ENCODE measurements at places on chromosomes 7 and 10.
A peak's percentile ranks its signal among the peaks of the same experiment; 100 is the strongest.

DNA sequence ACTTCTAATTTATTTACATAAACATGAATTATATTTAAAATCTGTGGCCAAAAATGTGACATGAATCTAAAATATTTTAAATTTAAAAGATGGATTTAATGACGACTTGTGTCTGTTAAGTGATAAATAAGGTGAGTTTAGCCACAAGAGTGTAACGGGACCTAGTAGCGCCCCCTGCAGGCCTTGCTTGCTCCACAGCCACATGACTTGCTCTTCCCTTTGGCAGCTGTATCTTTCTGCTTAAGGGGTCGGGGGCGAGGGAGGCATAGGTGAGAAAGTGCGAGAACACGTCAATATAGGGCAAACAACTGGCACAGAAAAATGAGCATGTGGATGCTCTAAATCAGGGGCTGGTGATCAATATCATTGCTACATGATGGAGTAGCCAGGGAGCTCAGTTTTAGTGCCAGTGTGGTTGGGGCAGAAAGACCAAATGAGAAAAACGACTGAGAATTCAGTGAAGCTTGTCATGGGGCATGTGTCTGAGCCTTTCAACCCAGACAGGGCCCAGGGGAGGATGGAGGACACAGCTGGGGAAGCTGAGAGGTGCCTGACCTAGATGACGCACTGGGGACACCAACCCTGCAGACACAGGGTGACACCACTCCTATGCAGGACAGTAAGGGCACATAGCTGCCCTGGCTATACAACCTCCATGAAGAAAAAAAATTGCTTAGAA, 49.8 kb downstream of the PAXIP1 start:
- DNase-seq, result peak; percentile 59

DNA sequence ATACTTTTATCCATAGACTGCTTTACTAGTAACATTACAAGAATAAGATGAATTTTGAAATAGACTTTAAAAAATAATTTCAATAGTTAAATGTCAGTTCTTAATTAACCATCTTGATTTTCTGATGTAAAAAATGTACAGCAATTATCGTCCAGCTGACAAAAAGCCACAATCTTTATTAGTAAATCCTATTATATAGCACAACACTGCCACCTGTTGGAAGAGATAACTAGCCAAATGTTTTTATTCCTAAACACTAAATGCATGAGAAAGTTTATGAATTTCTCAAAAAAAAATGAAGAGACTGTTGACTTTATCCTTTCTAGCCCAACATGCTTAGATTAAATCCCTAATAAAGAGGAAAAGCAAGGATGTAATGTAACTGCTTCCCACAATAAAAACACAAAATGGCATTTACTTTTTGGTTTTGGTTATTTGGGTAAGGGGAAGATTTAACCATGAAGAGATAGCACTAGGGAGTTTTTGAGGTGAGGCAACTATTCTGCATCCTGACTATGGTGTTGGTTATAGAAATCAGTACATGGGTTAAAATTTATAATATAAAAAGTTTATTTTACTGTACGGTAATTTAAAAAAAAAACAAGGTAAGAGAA, 8.0 kb downstream of the COA1 start:
- peak; percentile 47 for DNase-seq

DNA sequence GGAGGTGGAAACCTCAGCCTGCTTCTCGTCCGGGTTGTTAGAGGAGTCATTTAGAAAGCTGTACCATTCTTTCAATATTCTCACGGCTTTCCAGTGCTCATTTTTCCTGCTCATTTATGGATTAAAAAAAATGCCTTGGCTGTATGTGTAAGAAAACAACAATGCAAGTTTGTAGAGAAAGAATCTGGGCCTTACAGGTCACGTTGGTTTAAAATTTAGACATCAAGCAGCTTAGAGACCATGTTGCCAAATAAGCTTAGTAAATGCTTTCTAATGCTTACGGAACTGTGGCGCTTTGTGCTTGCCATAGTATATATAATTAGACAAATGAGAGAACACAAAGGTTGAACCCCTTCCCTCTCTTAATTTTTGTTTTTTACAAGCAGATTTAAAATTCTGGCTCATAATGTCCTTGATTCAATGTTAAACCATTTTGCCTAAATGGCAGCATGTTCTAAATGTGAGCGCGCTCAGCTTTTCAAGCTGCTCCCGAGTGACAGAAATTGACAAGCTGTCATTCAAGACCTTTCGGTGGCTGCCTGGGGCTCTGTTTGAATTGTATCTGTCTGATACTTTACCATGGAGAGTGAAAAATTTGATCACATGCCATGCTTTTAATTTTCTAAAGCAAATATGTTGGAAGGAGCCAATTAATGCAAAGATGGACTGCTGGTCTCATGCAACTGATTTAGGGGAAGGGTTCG, 1.1 kb downstream of the ARMS2 start:
- DNase-seq, result no peak

DNA sequence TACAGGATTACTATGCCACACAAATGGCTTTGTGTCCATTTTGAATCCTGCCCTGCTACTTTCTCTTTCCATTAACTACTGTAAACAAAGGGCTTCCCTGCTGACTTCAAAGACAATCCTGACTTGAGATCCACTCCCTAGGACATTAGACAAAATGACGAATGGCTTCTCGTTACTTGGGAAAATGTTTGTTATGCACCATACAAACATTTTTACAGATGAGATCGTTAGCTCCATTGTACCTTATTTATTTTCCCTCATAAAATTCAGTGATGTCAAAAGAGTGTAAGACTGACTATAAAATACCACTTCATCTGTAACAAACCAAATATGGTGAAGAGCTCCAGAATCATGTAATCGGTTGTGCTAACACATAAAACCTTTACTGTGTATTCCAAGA, 121.8 kb downstream of the CD36 start:
- no peak for DNase-seq

GRCh38 chr7:115731796-115732471, 298.6 kb downstream of the TFEC start:
- no peak for DNase-seq

DNA sequence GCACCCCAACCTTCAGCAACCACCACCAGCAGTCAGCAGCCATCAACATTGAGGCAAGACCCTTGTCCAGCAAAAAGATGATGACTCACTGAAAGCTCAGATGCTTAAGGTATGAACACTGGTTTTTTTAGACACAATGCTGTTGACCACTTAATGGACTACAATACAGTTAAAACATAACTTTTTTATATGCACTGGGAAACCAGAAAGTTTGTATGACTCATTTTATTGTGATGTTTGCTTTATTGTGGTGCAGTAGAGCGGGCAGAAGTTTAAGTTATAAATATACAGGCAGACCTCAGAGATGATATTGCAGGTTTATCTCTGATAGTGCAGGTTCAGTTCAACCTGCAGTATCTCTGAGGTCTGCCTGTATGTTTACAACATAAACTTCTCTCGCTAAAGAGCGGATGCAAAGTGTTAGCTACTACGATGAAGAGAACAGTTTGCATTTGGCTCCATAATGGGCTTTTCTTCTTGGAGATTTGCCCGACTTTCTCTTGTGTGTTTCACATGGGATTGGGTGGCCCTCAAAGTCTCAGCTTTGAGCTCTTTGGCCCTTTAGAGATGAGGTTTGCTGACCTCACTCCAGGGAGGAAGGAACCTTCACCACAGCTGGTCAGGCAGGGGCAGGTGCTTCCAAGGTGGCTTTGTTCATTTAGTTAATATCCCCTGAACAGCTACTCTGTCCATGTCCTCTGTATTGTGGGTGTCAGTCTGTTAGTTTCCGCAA, 84.4 kb upstream of the SHH start:
- no peak for DNase-seq

GRCh38 chr7:36360244-36360643, 29.4 kb upstream of the ANLN start:
- DNase-seq, result no peak

DNA sequence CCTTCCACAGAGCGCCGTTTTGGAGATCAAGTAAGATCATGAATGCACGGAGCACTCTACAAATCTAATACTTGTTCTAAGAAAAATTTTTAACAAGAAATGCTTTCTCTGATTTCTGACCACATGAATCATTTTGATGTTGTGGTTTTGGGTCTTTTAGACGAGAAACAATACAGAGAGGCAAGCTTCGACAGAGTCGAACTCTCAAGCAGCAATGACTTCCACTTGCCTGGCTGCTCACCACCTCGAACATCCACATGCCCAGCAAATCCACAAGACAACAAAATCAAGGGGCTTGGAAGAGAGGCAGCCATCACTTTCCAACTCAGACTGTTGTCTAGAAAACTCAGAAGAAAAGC, 69.4 kb upstream of the GSDME start:
- DNase-seq, result no peak

GRCh38 chr10:110032801-110033700, 25.3 kb downstream of the ADD3 start:
- no peak for DNase-seq

DNA sequence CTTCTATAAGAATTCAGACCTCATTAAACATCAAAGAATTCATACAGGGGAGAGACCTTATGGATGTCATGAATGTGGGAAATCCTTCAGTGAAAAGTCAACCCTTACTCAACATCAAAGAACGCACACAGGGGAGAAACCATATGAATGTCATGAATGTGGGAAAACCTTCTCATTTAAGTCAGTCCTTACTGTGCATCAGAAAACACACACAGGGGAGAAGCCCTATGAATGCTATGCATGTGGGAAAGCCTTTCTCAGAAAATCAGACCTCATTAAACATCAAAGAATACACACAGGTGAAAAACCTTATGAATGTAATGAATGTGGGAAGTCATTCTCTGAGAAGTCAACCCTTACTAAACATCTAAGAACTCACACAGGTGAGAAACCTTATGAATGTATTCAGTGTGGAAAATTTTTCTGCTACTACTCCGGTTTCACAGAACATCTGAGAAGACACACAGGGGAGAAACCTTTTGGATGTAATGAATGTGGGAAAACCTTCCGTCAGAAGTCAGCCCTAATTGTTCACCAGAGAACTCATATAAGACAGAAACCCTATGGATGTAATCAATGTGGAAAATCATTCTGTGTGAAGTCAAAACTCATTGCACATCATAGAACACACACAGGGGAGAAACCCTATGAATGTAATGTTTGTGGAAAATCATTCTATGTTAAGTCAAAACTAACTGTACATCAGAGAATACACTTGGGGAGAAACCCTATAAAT, 24.1 kb downstream of the ZNF37A start:
- DNase-seq, result no peak

DNA sequence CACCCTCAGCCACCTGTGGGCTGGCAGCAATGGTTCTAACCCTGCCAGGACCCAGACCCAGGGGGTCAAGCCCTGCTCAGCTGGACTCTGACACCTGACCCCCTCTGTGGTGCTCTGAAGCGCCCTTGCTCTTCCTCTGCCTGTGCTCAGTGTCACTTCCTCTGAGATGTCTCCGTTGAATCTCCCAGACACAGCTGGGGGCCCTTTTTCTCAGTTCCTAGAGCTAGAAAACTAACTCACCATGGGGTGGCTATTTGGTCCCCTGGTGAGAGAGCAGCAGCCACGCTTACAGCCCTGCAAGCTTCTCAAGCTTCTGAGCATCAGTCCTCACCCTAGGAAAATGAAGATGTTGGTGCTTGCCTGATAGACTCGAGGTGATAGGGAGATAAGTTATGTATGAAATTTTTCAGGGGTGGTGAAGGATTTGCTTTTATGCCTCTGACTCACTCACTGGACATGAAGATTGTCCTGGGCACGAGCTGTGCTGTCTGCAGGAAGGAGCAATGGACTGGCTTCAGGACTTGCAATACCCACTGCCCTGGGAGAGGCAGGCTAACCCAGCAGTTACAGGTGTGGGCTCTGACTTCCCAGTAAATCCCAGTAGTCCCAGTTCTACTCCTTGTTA, 29.6 kb downstream of the COL13A1 start:
- no peak for DNase-seq

DNA sequence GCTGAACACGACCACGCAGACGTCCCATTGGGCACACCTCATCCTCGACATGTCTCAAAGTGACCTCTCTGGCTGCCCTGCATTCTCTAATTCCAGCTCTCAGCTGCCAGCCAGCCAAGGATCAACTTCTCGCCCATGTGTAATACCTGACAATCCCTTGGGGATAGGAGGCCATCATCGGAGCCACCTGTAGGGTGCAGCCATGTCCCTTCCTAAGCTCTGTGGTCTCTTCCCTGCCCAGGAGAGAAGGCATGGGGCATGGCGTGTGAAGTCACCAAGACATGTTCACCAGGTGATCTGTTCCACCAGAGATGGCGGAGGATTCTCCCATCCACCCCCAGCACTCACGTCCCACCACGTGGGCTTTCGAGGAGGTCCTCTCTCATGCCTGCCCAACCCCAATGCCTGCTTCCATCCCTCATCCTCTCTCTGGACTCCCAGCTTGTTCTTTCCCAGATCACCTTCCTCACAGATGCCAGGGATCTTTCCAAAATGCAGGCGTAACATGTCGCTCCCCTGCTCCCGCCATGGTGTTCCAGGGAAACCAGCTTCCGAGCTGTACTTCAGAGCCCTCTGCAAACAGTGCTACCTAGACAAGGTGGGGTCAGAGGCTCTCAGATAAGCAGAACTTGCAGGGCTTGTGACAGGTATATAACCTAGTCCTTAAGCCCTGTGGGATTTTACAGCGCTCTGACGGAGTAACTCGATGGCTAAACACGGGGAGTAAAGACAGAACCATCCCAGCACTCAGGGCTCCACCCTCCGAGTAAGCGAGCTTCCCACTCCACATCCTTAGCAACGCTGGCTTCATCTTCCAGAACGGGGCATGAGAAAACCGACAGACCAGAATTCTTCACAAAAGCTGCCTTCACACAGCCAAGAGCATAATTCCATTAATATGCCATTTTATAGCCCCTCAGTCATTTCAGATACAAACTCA, 41.1 kb downstream of the BRI3 start:
- no peak for DNase-seq

- peak; percentile 23 for DNase-seq
These were observed 67.1 kb upstream of the DUSP5 start for GRCh38 chr10:110430340-110431273.

Data from CD8-positive, alpha-beta memory T cell (primary cell).